ENCODE measurements at places on chromosomes 3 and 15.
A peak's percentile ranks its signal among the peaks of the same experiment; 100 is the strongest.

DNA sequence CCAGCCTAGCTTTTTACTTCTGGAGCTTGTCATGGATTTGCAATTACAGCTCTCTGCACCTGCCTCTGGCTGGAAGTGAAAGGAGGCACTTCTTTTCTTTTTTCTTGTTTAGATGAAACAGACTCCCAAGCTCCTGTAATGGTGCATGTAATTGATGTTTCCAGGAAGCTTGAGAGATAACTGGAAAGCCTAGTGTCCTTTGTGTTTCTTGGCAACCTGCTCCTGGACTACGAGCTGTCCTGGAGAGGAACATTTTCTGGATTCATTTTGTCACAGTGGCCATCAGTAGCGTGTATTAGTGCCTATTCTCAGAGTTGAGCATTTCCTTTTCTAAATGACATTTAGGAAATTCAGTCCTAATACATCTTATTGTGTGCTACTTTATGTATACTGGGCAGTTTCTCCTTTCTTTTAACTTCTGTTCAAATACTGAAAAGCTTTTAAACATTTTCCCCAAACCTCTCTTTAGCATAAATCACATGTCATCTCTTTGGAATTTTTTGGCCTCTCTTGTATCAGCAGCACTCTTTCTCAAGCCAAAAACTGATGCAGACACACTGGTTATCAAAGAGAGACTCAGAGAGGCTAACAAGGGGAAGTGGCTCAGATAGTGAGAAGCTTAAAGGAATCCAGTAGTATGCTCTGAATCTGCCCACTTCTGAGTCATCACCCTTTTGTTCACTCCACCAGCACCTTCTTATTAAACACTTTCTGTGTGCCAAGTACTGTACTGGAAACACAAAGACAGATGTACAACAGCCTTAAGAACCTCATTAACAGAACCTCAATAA is 62.6 kb upstream of the SLC2A2 start:
- DNase-seq = no peak

DNA sequence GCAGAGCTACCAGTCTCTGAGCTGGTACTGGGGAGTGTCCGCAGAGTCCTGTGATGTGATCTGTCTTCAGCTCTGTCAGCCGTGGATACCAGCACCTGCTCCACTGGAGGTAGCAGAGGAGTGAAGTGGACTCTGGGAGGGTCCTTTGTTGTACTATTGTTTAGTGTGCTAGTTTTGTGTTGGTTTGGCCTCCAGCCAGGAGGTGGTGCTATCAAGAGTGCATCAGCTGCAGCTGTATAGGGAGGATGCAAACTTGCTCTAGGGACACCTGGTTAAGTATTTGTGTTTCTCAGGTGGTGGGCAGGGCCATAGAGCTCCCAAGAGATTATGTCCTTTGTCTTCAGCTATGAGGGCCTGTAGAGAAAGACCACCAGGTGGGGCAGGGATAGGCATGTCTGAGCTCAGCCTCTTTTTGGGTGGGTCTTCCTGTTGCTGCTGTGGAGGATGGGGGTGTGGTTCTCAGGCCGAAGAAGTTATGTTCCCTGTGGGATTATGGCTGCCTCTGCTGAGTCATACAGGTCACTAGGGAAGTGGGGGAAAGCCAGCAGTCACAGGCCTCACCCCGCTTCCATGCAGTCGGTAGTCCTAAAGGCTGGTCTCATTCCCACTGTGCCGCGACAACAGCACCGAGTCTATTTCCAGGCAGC is 443.2 kb upstream of the TBL1XR1 start:
- DNase-seq = no peak

DNA sequence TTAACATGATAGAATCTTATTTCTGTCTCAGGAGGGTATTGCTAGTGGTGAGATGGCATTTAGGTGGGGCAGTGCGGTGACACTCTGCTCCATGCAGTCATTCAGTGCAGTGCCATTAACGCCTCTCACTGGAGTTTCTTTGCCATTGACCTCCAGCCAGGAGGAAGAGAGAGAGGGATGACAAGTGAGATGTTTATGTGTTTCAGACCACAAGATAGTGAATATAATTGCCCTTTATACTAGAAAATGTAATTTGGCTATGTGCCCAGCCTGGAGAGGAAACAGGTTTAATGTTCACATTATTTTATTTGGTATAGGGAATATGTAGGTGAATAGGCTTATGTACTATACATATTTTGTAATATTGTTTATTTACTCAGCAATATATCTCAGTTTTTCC is 84.5 kb downstream of the ZIC1 start:
- no peak for DNase-seq

DNA sequence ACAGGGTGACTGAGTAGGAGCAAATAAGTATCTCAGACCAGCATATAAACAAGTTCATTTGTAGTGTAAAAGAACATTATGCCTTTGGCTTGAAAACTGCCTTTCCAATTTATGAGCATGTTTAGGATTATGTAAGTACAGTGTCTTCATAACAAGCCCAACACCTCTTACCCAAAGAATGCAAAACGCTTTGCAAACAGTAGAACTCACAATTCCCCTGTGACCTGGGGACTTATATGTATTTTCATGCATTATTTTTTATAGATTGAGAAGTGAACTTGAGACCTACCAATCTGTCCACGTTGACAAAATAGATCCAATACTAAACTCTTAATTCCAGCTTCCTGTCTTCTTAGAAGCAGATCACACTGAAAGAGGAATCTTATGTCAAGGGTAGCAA is 202.1 kb downstream of the TP63 start:
- DNase-seq = no peak

GRCh38 chr15:52527911-52528563 is 643 bp downstream of the MYO5A start:
- DNase-seq = peak; percentile 19
